ENCODE measurements at places on chromosomes 1 and 21.

DNA sequence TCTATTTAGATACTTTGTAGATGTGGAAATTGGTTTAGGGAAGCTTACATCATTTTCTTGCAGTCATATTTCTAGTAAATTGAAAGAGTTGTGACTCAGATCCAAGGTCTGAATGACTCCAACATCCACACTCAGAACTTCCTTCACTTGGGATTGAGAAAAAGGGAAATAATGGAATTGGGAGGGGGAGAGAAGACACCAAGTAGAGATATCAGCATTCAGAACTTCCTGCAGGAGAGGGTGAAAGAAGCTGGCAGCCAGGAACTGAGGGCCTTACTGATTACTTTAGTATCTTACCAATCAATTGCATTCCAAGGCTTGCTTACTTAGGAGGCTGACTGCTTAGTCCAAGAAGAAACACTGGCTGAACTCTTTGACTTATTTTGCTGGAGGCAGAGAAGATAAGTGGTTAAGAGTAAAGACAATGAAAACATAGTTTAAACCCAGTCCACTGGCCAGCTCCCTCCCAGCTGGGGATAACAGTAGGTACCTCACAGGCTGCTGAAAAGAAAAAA is 21.7 kb downstream of the APP start:
- no peaks in the 10 kb centered on the region for H3K27me3 ChIP-seq
- H3K4me1 ChIP-seq: peaks cover 24% of the 10 kb centered on the region
- peak overlapping the region; percentile 65 for H3K27ac ChIP-seq
- DNase-seq: peak; percentile 84
- peaks cover 1% of the 10 kb centered on the region for H3K36me3 ChIP-seq

DNA sequence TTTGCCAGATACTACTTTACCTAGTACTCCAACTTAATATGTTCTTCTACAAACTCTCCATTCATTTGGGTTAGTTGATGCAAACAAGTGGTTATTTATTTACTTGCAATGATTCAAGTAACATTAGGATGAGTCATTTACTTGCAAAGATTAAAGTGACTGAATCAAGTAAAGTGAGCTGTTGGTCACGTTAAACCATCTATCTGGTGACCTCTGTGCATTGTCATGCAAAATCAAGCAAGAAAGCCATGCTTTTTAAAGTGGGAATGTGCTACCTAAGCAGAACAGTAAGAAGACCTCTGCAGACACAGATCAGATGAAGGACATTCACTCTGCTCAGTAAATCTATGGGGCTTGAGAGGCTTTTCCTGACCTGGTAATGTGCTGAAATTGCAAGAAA is 254.7 kb downstream of the LRRIQ3 start:
- H3K27ac ChIP-seq: no peak overlapping the region
- H3K4me1 ChIP-seq: no peaks in the 10 kb centered on the region
- no peaks in the 10 kb centered on the region for H3K36me3 ChIP-seq
- no peak overlapping the region for H3K4me3 ChIP-seq
- peak; percentile 60 for DNase-seq

GRCh38 chr21:29305068-29305467 is 6.3 kb downstream of the BACH1 start:
- H3K27me3 ChIP-seq: no peaks in the 10 kb centered on the region
- no peak overlapping the region for H3K27ac ChIP-seq
- H3K4me3 ChIP-seq: no peak overlapping the region

GRCh38 chr1:196477262-196477661 is 131.0 kb downstream of the KCNT2 start:
- no peaks in the 10 kb centered on the region for H3K27me3 ChIP-seq
- no peaks in the 10 kb centered on the region for H3K4me1 ChIP-seq
- H3K4me3 ChIP-seq: no peak overlapping the region

DNA sequence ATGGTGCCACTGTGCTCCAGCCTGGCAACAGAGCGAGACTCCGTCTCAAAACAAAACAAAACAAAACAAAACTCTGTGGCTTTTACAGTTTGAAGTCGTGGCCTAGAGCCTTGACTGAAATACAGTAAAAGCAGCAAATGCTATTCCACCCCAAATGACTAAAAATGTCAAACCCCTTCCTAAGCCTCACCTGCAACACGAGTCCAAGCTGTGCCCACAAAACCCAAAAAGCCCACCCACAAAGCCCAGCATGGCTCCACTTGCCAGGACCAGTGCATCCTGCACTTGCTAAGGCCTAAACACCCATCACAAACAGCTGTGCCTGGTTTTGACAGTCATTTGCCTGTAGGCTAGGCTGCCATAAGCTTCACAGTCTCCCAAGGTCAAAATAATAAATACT is 21.3 kb downstream of the VAV3 start:
- no peak overlapping the region for H3K4me3 ChIP-seq
- H3K27me3 ChIP-seq: no peaks in the 10 kb centered on the region
- no peak for DNase-seq
- no peak overlapping the region for H3K27ac ChIP-seq
- no peaks in the 10 kb centered on the region for H3K36me3 ChIP-seq

DNA sequence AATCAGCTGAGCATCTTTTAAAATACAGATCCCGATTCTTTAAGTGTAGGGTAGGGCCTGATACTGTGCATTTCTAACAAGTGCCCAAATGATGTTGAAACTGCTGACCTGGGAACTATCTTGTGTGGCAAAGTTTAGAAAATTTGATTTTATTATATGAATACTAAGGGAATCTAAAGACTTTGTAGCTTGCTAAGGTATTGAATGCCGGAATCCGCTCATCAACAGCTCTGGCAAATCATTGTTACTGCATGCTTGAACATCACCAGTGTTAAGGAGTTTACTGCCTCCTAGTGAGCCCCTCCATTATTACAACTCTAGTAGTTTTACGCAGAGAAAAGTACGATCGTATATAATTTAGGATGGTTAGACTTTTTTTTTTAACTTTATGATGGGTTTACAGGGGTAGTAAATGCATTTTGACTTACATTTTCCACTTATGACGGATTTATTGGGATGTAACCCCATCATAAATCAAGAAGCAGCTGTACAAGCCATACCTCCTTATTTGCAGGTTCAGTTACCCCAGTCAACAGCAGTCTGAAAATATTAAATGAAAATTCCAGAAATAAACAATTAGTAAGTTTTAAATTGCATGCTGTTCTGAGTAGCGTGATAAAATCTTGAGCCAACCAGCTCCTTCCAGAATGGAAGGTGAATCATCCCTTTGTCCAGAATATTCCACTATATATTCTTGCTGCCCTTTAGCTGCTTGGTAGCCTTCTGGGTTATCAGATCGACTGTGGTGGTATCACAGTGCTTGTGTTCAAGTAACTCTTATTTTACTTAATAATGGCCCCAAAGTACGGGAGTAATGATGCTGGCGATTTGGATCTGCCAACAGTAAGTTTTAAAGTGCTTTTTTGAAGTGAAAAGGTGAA is 892 bp downstream of the TYW3 start:
- H3K36me3 ChIP-seq: no peaks in the 10 kb centered on the region
- peaks cover 1% of the 10 kb centered on the region for H3K4me1 ChIP-seq
- no peaks in the 10 kb centered on the region for H3K27me3 ChIP-seq
- H3K27ac ChIP-seq: peak overlapping the region; percentile 90
- peak overlapping the region; percentile 86 for H3K4me3 ChIP-seq

- no peaks in the 10 kb centered on the region for H3K4me1 ChIP-seq
- H3K36me3 ChIP-seq: no peaks in the 10 kb centered on the region
- no peaks in the 10 kb centered on the region for H3K27me3 ChIP-seq
- no peak overlapping the region for H3K27ac ChIP-seq
These were observed 7.8 kb upstream of the LRRC52 start for GRCh38 chr1:165536016-165536415.

GRCh38 chr1:39214021-39214713 is 9.7 kb downstream of the MACF1 start:
- no peaks in the 10 kb centered on the region for H3K27me3 ChIP-seq
- peaks cover 16% of the 10 kb centered on the region for H3K4me1 ChIP-seq
- H3K36me3 ChIP-seq: no peaks in the 10 kb centered on the region

- no peak overlapping the region for H3K4me3 ChIP-seq
- H3K27me3 ChIP-seq: no peaks in the 10 kb centered on the region
- no peak overlapping the region for H3K27ac ChIP-seq
- H3K36me3 ChIP-seq: no peaks in the 10 kb centered on the region
- peak; percentile 16 for DNase-seq
- H3K4me1 ChIP-seq: peaks cover 4% of the 10 kb centered on the region
These were observed 140.9 kb downstream of the DISC1 start for GRCh38 chr1:231767471-231767870.

- H3K4me1 ChIP-seq: no peaks in the 10 kb centered on the region
- H3K36me3 ChIP-seq: no peaks in the 10 kb centered on the region
- no peaks in the 10 kb centered on the region for H3K27me3 ChIP-seq
- H3K4me3 ChIP-seq: no peak overlapping the region
- no peak for DNase-seq
These were observed 363.5 kb upstream of the USP24 start for GRCh38 chr1:55578646-55579045.

GRCh38 chr1:14605945-14606344 is 7.5 kb downstream of the KAZN start:
- peaks cover 14% of the 10 kb centered on the region for H3K4me1 ChIP-seq
- no peaks in the 10 kb centered on the region for H3K27me3 ChIP-seq
- no peak overlapping the region for H3K27ac ChIP-seq

DNA sequence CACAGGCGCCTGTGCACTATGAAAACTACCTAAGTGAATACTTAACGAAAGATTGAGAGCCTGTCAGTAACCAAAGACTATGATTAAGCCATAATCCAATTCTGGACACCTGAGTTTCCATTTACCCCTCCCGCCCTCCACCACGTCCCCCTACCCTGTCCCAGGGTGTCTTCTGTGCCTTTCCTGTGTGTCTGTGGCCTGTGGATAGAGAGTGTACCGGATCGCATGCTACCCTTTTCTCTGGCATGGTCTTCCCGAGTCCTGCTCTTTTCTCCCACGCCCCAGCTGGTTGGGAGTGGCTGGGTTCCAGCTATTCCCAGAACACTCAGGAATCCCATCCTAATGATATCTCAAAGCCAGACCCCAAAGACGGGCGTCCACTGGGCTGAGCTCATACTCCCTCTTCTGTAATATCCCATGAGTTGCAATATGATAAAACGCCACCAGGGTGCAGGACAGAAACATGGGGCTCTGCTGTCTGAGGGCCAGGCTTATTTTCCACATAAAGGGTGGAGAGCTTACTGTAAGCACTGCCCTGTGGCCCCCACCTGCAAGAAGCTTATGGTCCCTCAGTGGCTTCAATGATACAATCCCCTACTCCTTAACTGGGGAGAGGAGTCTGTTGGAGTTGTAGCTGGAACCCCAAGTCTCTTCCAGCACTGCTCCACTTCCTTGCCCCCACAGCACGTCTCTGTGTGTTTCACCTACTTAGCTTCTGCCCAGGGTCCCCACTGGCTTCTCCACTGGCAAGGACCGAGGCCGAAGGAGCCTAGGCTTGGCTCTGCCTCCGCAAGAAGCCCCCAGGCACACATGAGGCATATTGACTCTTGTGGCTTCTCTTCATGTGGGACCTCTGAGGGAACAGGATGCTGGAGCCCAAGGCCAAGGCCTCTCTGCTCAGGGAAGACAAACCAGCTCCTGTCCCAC is 17.6 kb upstream of the ALX3 start:
- H3K4me3 ChIP-seq: no peak overlapping the region
- no peak overlapping the region for H3K27ac ChIP-seq
- peaks cover 39% of the 10 kb centered on the region for H3K27me3 ChIP-seq
- peak; percentile 71 for DNase-seq
- H3K36me3 ChIP-seq: no peaks in the 10 kb centered on the region

DNA sequence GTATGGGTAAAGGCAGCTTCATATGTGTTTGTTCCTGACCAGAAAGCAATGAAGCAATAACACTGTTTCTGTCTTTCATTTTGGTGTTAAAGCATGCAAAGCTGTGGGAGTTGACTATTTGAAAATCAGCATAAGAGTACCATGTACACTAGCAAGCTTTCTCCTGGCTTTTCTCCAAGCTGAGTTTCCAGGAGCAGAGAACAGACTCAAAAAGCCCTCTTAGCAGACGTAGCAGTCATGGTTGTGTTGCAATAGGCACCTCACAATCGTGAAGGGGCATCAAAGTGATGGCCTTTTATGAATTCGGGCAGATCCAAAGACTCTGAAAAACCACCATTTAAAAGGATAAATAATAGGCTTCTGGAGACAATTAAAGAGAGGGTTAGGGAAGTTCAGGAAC is 159.7 kb downstream of the PTGER3 start:
- no peak overlapping the region for H3K4me3 ChIP-seq
- peaks cover 3% of the 10 kb centered on the region for H3K4me1 ChIP-seq

DNA sequence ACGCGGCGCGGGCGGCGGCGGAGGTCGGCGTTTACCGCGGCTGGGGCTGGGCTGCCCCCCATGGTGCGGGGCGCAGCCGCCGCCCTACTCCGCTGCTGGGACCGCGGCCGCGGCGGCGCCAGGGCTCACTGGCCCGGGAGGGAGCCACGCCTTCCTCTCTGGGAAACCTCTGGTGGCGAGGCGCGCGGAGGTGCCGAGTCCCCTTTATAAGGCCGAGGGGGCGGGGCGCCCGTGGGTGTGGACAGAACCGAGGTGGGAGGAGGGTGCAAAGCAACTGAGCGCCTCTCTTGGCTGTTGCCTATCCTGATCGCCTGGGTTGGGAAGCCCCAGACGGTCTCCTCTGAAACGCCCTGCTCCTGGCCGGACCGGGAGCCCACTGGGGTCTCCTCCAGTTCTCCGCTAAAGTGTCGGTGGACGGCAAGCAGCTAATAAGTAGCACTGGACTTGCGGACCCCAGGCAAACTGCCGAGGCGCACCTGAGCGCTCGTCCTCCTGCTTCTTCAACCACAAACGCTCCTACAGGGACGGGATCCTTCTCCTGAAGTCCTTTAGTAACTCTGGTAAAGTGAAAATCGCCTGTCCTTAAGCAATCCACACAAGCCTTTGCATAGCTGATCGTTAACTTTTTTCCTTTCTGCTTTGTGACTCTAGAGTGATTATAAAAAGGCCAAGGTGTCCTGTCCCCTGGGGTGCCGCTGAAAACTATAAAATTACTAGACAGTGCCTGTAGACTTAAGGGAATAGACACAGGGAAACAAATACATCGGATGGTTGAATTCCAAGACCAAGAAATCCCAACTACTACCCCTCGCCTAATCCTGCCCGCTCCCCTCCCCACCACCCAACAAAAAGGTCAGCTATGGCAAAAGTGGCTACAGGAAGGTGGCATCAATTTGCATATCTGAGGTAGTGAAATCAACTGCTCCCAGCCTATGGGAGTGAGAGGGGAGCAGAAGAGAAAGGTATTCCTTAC is at the start of gene PTGER3:
TSS of gene PTGER3 (minus strand) at position 182 of the 973 bp plus-strand sequence. CDS start 239 bp downstream, outside the sequence.
- no peak within 1 kb of the TSS for H3K27ac ChIP-seq
- peak; percentile 54 for DNase-seq
- no peaks in the 10 kb centered on the region for H3K36me3 ChIP-seq
- H3K4me3 ChIP-seq: peak within 1 kb of the TSS; percentile 22
- no peaks in the 10 kb centered on the region for H3K4me1 ChIP-seq
